Heart left ventricle (tissue), 16 donors: ENCODE measurements at places on chromosomes 1 and 21. TPM values are rescaled to one million over a fixed set of nuclear protein-coding genes. Genes with fewer than 3 reads are reported as not detected.

- no peak for DNase-seq
Measured at GRCh38 chr1:184935920-184936798, 38.1 kb downstream of the NIBAN1 start.

- no peak for DNase-seq
Measured at GRCh38 chr1:12475530-12475934, 142.5 kb downstream of the DHRS3 start.

- DNase-seq = no peak
Measured at GRCh38 chr1:110123224-110123623, 11.0 kb downstream of the UBL4B start.

DNA sequence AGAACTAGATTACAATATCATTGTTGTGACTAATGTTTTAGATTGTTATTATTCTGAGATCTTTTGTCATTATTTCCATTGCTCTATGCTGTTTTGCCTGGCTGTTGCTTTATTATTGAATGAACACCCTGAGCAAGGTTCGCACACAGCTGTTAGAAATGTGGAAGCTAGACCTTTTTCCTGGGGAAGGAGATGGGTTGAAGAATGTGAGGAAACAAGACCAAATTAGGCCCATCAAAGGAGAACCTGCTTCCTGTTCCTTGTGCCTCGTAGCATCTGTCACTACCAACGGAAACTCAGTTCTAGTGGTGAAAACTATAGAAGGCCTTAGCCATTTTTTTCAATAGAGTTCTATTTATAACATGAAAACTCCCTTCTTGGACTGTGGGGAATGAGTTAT lies 68.7 kb downstream of the RGL1 start:
- DNase-seq = no peak

DNA sequence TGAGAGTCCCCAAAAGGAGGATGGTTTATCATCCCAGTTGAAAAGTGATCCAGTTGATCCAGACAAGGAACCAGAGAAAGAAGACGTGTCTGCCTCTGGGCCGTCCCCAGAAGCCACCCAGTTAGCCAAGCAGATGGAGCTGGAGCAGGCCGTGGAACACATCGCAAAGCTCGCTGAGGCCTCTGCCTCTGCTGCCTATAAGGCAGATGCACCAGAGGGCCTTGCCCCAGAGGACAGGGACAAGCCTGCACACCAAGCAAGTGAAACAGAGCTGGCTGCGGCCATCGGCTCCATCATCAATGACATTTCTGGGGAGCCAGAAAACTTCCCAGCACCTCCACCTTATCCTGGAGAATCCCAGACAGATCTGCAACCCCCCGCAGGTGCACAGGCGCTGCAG lies 43.3 kb downstream of the ZBTB17 start:
- no peak for DNase-seq

DNA sequence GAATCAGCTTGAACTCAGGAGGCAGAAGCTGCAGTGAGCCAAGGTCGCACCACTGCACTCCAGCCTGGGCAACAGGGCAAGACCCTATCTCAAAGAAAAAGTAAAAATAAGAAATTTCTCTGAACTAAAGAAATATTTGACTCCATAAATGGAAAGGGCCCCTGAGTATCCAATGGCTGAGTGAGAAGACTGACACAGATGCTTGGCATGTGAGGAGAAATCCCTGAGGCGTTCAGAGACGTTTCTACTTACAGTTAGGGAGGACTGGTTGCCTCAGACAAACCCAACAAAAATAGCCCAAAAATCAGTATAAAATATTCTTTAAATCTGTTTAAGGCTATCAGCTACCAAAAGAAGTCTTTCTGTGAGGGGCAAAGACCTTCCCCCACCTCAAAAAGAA lies 3.0 kb upstream of the SUMO3 start:
- DNase-seq = no peak

DNA sequence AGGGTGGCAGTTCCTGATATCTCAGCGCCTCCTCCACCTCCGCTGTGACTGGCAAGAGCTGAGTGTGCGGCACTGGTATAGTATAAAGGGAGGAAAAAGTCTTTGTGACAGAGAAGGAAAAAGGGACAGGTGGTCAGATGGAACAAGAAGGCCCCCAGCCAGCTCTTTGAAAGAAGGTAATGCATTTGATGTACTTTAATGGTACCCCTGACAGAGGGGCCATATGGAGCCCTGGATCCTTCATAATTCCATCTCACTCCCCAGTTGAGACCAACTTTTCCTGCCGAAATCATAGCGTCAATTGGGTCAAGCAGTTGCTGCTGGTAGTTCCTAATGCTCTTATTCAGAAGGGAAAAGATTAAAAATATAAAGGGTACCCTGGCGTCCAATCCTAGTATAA lies 198.2 kb downstream of the ZNF326 start:
- DNase-seq = no peak

GRCh38 chr1:93467606-93468005 lies 19.7 kb downstream of the FNBP1L start:
- DNase-seq = no peak

Gene MXRA8
- total RNA-seq = 27.5 TPM

Gene OR2T2
- total RNA-seq = not detected

Gene FCAMR
- not detected for total RNA-seq

- DNase-seq = no peak
Measured at GRCh38 chr1:166811691-166812090, 27.6 kb upstream of the POGK start.

GRCh38 chr1:155396874-155397476 lies 76.3 kb downstream of the RUSC1 start:
- no peak for DNase-seq

GRCh38 chr1:22444856-22445255 lies 6.8 kb upstream of the ZBTB40 start:
- DNase-seq = no peak

Gene HENMT1
- total RNA-seq = 0.70 TPM

GRCh38 chr1:100713626-100714025 lies 5.9 kb upstream of the VCAM1 start:
- DNase-seq = no peak

GRCh38 chr1:2559509-2560298 lies 3.5 kb downstream of the TNFRSF14 start:
- DNase-seq = no peak

DNA sequence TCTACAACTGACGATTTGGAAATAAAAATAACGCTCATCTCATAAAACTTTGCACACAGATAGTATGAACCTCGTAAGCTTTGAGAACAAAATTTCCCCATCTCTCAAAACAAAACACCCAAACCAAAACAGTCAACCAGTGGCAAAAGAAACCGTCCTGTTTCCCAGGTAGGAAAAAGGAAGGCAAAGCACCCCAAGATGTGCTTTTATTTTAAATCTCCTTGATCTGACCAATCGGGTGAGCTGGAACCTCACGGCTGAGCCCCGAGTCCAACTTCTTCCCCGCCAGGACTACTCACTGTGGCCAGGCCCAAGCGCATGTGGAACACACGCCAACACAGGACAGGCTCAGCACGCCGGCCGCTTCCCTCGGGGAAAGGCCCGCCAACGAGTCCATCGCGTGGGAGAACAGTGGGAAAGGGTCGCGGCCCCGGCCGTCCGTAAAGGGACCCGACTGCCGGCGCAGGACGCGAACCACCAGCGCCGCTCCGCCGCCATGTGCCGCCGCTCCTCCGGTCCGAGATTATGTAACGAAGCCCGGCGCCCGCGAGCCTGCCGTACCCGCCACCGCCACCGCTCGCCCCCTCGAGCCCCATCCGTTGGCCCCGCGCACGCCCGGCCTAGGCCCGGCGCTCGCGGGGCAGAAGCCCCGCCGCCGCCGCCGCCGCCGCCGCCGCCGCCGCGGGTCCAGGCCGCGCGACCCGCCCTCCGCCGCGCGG lies 759 bp downstream of the AHCTF1 start:
- peak; percentile 77 for DNase-seq

- DNase-seq = no peak
Measured at GRCh38 chr1:212225871-212226302, 59.3 kb upstream of the PPP2R5A start.

- no peak for DNase-seq
Measured at GRCh38 chr1:77643456-77643855, 39.0 kb downstream of the ZZZ3 start.
